ENCODE measurements at places on chromosomes 13 and 19.

DNA sequence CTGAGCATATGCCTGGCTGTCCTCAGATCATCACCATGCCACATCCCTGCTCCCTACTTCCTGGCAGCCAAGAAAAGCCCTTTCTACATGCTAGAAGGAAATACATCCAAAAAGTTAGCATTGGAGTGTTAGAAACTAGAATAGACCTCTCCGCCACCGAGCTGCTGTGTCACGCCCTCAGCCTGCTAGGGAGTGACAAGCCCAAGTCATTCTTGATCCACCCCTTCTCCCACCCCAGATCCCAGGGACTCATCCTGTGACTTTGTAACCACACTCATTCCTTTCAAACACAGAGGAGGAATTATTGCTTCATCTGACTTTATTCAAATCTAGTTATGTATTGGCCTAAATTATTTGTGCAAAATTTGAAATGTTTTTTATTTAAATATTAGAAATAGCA, 45.3 kb downstream of the POLR1D start:
- DNase-seq, result no peak

- DNase-seq, result peak; percentile 15
These were observed 135.9 kb downstream of the ENOX1 start for GRCh38 chr13:43650882-43651281.

DNA sequence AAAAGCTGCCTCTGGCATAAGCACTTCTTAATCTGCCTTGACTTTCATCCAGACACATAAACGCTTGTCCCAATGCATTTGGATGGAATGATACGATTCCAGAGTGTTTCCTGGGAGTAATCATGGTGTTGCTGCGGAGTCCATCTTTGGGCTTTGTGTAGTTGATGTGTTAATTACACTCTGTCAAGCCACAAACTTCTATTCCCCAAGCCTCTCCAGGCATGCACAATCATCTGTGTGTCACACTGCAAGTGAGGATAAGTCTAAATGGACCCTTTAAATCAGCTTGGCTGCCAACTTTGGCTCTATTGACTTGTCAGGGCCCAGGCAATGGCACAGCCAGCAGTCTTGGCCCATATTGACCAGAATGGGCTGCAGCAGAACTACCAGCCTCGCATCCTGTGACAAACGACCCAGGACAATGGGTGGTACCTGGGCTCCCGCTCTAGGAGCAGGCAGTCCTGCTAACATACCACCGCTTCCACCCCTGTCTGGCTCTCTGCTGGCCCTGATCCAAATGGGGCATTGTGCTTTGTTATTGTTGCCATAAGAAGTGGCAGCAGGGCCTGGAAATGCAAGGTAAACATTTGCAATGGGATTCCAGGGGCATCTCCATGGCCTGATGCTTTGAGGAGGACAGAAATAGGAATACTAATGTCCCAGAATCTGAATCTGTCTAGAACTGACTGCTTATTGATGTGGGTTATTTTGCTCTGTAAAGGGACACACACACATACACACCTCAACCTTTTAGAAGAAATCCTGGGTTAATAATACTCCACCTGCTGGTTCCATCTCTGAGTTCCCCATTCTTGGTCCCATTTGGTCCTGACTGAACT, 127.2 kb downstream of the DNAJC15 start:
- DNase-seq, result no peak

DNA sequence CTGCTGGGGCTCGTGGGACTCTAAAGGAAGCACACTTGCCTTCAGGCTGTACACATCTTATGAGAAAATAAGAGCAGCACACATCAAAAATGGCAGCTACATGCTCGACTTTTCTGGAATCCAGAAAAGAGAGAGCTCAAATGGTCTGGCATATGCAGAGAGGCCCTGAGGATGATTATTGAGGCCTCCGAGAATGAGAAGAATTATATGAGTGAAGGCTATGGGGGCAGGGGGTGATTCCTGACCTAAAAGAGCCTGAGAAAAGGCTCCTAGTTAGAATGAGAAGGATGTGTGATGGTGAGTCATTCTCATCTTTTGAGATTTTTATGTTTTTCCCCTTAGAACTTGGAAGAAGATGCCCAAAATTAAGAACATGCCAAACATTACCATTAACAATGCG, 97.1 kb downstream of the HSPH1 start:
- no peak for DNase-seq

- DNase-seq, result no peak
These were observed 1.3 kb upstream of the PAK4 start for GRCh38 chr19:39124136-39124764.

All from fibroblast of skin of right quadriceps (primary cell).